8988T (cell line): ENCODE measurements at places on chromosomes 16 and 17.

DNA sequence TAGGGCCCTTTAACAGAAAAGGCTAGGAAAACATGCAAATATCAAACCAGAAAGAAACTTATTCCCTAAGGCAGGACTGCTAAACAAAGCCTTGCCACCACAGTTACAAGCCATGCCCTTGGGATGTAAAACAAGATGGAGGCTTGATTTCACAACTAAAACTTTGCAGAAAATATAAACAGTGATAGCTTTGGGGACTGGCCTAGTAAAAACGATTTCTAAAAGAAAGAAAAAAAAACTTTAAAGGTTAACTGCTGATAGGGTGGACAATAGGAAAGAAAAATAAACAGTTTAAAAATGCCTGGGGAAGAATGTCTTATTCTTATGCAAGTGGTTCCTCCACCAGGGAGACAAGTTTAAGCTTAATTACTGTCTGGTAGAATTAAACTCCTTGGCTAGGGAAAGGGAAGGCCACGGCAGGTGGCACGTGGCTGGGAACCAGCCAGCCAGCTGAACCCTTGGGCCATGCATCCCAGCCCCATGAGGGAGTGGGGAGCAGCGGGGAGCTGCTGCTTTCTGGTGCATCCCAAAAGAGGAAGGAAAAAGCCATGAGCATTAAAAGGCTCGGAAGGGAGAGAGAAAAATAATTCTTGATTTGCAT is 10.7 kb upstream of the TMC5 start:
- DNase-seq, result no peak

DNA sequence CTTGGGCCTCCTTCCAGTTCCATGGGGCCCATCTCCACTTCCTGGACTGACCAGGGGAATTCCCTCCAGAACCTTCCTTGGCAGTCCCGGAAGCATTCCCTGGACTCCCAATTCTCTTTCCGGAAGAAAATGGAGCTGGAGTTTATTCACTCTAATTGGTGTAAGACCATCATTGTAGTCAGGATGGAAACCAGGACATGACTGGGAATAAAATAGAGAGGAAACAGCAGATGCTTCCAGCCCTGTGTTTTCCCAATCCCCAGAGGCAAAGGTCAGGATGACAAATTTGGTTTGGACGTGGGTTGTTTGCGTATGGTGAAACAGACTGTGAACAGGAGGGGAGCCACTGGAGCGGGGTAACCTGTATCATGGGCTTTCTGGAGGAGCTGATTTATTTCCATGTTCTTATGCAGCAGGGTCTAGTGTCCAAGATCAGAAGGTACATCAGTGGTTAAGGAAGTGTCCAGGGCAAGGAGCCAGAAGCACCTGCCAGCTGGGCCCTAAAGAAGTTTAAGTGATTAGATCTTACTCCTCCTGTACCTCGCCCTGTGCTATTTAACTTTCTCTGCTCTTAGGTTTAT is 8.5 kb upstream of the LONP2 start:
- DNase-seq, result no peak

DNA sequence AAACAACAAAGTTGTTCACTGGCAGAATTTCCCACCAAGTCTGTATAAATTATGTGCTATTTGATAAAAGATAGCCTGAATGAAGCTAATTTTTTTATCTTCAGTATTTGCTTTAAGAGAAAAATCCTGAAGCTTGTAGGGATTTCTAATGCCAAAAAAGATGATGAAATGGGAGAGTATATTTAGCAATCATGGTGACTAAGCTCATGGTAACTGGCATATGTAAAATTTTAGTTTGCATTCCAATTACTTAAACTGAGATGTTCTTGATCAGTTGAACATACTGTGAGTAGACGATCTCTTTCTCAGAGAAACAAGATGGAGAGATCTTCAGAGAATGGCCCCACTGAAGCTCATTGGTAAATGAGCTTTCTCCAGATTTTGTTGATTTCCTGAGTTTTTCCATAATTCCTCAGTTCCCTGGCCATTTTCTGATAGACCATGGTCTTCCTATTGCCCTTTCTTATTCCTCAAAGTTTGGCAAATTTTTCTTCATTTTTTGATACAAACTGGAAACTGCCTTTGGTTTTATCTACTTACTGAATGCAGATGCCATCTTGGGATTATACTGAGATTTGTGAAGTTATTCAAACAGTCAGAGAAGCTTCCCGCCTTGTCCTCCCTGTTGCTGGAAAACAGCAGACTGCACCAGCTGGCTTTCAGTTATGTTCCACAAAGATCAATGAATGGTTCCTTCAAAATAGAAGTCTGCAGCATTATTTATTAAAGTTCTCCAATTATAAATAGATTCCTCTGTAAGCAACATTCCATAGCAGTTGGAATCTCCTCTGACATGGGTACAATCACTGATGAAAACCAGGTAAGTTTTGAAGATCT is 68.3 kb upstream of the ALOX12 start:
- DNase-seq, result no peak

DNA sequence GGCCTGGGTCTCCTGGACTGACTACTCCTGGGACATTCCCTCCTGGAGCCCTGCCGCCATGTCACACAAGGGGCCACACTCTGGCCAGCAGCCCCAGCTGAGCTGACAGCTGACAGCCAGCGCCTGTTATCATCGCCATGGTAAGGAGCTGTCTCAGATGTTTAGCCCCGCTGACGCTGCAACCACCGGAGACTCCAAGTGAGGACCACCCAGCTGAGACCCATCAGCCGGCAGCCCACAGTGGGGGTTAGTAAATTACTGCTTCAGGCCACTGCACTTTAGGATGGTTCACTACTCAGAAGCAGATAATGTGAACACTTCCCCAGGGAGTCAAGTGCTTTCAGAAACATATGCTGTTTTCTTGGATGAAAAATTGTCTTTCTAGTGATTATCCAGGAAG is 14.6 kb upstream of the SPHK1 start:
- no peak for DNase-seq

GRCh38 chr17:8499614-8500013 is 63.9 kb downstream of the NDEL1 start:
- no peak for DNase-seq

DNA sequence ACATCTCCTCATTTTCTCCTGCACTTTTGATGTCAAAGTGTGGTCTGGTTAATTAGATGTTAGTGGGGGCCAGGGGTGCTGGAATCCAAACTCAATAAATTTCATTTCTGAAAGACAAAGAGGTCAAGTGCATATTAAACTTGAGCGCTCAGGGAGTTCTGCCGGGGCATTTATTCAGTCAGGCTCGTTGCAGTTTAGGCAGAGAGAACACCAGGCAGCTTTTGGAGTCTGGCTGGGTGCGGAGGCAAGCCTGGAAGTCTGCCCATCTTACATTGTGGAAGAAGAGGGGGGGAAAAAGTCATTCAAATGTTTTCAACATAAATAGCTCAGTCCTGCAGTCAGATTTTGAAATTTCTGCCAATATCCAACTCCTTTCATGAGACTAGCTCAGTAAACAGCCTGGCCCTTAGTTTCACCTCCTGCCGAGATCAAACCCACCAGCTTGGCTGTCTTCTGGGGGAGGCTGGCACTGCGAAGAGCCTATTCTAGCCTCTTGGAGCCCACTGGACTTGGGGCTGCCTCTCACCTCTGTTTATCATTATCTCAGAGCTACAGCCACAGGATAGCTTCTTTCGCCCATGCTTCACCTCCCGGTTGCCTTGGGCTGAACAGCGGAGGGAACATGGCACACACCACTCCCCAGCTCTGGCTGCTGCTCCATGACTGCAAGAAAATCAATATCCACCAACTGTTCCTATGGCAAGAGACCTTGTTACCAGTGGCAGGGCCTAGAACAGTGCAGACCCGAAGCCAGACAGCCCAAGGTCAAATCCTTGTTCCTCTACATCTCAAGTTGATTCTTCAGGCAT is 177.4 kb upstream of the CDH5 start:
- DNase-seq, result no peak

GRCh38 chr17:50877838-50878237 is 11.7 kb upstream of the TOB1 start:
- no peak for DNase-seq

- DNase-seq, result no peak
Observed at GRCh38 chr16:88619859-88620815, 18.2 kb upstream of the IL17C start.
